ENCODE measurements at places on chromosomes 4 and X.

- DNase-seq = no peak
Observed at GRCh38 chrX:97639526-97639925, 755.8 kb downstream of the RPA4 start.

GRCh38 chr4:139054791-139055505, 39.4 kb downstream of the NOCT start:
- DNase-seq = no peak

DNA sequence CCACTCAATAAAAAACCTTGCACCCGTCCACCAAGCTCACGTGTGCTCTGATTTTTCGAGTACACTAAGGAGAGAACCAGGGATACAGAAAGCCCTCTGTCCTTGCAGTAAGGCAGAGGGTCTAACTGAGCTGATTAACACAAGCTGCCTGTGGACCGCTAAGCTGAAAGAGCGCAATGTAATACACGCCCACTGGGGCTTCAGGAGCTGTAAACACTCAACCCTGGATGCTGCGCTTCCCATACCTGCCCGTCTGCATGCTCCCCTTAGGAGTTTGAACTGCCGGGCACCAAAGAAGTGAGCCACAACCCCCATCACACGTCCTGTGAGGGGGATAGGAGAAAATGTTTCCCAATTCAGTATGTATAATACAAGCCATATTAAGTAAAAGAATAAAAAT, 664.8 kb downstream of the PCDH18 start:
- no peak for DNase-seq

DNA sequence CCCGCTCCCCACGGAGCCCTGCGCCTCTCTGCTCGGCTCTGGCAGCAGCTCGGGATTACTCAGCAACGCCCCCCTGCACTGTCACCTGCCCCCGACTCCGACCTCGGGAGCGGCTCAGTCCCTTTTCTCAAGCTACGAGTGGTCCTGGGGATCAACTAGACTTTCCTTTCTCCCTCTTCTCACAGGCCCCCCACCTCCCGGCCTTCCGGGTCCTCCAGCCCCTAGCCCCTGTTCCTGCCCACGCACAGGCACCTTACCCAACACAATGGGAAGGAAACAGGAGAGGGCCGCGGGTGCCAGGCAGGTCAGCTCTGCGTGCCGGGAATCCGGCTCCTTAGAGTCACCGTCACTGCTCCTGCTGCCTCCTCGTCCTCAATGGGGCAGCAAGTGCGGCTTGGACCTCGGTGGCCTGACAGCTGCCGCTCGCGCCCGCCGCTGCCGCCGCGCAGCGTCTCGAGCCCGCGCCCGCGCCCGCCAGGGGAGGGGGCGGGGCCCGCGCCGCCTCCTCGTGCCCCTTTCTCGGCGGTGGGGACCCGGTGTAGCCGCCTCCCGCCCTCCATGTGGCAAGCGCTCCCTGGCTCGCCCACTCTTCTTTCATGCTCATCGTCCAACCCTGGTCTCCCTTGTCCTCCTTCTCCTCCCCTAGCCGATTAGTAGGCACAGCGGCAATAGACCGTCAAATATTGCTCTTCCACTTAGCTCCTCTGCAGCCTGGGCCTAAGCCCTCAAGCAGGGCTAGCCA, at the start of gene RAB9B:
RAB9B (minus strand) TSS at position 455 of the 742 bp plus-strand sequence. CDS start 6,473 bp downstream, outside the sequence.
- DNase-seq = peak; percentile 60

GRCh38 chr4:145061318-145061920, 36.6 kb downstream of the ANAPC10 start:
- DNase-seq = peak; percentile 16

GRCh38 chr4:80876810-80877209, 153.7 kb upstream of the BMP3 start:
- DNase-seq = peak; percentile 25

DNA sequence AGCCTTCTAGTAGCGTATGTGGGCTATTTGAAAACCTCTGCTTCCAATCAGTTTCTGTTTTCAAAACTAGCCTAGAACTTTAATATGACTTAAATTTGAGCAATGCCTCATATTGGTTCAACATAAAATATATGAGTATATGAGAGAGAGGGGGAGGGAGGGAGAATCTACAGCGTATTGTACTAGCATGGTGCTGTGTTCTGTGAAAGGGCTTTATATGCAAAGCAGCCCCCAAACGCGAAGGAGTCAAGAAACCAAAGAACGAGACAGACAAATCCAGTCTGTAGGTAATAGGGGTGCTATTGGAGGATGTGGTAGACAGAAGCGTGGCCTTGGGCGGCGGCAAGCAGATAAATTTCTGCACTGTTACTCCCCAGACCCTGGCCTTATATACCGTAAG, 784 bp upstream of the ANXA5 start:
- peak; percentile 17 for DNase-seq

DNA sequence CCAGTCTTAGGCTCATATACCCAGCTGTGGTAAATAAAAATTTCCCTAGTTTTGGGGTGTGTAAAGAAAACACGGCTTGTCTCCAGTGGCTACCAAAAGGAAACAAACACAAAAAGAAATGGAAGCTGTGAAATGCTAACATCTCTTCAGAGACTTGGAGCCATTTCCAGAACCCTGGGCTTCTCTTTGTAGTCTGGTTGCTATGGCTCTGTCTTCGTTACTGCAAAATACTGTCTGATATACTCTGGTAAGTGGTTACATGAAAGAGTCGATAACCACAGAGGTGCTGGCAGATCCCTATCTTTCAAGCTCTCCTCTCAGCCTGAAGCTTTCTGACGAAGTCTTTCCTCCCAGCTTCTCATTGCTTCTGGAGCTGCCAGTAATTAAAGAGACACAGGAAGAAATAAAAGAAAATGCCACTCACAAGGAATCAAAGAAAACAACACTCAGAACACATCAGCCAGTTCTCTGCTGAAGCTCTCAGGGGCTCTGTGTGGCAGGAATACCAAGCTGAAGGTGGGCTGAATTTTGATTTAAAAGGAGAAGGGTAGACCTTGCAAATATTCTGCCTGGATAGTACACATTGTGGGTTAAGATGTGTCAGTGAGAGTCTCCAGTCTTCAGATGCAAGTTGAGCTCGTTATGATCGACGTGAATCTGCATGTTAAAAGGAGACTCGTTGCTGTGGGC, 107.6 kb upstream of the FAM9C start:
- no peak for DNase-seq

GRCh38 chrX:22987452-22987851, 12.3 kb upstream of the DDX53 start:
- no peak for DNase-seq

DNA sequence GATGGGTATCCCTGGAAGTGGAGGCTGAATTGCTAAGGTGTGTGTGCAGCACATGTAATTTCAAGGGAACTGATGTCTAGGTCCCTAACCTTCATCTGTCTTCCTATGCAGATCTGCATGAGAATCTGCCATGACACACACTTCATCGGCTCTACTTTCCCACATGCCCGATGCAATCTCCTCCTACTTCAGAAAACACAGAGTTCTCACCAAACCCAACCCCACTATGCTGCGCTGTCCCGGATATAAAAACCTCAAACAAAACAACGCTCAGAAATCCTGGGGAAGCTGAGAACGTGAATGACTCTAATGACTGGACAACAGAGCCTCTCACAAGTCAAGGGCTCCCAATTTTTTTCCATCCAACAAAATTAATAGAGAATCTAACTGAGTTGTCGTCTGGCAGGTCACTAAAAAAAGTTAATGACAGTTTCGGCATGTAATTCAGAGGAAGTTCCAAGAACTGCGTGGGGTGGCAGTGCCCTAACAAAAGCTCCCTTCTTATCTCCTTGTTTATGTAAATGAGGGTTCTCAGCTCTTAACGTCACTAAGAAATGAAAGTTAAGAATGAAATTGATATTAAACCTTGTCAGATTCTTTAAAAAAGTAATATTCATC, 39.0 kb downstream of the STX18 start:
- DNase-seq = no peak

DNA sequence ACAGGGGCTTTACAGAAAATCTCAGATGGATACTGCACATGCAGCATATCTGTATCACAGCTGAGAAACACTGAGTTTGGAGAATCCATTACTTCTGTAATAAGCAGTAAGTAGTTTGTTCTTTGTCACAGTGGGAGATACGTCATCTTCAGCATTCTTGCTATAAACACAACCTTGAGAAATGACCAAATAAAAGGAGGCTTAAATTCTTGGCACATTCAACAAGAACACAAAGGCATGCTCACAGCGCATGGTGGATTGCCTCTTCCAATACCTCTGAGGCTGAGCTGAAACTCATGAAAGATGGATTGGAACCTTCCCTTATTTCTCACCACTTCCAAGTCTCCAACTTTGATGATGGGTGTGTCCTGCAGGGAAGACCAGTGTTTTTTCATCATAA, 54.5 kb downstream of the ANXA5 start:
- DNase-seq = no peak

DNA sequence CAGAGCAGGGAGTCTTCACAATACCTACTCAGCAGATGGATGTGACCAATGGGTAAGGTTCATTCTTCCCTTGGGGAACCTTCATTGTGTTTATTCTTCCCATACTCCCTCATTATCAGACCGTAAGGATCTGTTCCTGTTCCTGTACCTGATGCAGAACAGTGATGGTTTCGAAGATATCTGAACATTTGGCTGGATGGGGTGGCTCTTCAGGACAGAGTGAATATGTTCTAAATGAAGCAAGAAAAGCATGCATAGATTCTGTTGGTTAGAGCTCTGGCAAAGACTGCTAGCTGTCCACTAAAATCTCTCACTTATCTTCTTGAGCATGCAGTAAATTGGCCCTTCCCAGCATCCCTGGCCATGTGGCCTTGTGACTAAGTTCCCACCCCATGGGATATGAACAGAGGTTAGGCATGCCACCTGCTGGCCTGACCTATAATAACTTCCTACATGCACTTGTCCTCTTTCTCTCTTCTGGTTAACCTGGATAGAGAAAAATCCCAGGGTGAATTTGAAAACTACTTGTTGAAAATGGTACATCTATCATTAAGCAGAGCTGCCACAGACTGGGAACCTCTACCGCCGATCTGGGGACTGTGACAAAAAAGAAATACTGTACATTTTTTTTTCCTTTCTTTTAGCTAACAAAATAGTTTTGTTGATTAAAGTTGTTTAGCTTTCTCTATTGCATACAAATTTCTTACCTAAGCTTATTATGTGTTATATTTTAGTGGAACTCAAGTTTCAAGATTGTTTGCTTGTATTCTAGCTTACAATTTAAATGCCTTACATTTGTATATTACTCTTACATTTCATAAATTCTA, 60.0 kb upstream of the BANK1 start:
- peak; percentile 38 for DNase-seq

- DNase-seq = no peak
Observed at GRCh38 chr4:186029571-186030398, 39.2 kb upstream of the TLR3 start.

DNA sequence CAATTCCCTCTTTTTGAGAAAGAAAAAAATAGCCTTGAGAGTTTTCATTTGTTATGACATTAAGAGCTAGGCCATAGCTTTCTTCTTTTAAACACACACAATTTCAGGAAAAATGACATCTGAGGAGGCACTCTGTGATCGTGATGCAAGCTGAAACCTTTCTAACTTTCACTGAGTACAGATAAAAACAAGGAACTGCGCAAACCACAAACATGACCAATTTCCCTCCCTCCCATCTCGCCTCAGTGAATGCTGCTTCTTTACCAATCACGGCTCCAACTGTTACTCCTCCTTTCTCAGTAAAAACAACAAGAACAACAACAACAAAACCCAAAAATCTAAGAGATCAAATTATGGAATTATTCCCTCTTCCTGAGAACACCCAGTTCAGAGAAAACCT, 626.8 kb downstream of the TLL1 start:
- DNase-seq = no peak

DNA sequence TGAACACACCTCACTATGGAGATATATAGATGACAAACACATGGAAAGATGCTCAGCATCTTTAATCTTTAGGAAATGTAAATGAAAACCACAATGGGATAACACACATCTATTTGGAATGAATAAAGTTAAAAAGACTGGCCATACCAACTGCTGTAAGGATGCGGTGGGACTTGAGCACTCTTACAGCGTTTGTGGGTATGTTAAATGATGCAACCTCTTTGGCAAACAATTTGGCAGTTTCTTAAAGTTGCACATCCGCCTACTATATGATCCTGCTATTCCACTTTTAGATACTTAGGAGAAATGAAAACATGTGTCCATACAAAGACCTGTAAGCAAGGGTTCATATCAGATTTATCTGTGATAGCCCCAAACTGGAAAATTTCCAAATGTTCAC, 50.7 kb downstream of the MRPL1 start:
- no peak for DNase-seq

DNA sequence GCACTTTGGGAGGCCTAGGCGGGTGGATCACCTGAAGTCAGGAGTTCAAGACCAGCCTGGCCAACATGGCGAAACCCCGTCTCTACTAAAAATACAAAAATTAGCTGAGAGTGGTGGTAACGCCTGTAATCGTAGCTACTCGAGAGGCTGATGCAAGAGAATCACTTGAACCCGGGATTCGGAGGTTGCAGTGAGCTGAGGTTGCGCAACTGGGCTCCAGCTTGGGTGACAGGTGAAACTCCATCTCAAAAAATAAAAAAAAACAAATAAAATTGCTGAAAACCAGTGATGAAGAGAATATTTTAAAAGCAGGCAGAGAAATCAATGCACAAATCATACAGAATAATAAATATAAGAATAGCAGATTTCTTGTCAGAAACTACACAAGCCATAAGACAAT, 129.3 kb downstream of the SLIT2 start:
- no peak for DNase-seq

DNA sequence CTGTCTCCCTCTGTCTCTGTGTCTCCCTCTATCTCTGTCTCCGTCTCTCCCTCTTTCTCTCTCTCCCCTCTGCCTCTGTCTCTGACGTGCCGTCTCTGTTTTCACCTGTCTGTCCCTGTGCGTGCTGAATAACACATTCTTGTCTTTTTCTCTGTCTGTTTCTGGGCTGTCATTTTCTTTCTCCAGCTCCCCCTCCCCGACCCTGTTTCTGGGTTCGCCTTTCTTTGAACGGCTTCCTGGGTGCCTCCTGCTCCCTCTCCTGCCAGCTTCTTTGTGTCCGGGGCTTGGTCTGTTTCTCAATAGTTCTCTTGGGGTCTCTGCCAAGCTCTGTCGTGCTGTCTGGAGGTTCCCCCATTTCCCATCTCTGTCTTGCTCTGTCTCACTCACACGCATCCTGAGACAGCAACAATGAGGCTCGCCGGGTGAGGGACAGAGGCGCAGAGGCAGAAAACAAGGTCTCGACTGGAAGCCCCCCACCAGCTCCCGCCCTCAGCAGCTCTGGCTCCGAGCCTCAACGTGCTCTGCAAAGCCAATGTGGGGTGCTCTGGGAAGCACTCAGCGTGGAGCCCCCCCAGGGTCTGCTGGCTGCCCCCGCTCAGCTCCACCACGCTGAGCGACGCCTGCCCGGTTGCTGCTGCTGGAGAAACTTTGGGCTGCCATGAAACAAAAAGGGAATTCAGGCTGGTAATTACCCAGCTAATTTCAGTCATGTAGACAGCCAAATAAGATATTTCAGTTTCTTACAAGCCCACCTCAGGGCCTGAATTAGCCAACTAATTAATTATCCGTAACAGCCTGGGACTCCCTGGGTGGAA, 3.4 kb downstream of the CPLX1 start:
- no peak for DNase-seq

DNA sequence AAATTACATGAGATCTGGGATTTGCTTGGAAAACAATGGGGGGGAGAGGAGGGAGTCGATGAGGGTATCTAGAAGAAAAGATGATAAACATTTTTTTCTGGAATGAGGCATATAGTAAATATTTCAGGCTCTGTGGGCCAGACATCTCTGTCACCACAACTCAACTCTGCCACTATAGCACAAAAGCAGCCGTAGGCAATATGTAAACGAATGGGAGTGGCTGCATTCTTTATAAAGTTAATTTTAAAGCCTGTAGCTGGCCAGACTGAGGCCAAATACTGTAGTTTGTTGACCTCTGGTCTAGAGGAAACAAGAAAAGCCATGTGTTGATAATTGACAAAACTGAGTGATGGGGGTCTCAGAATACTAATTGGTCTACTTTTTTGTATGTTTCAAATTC, 14.1 kb upstream of the TCEANC start:
- DNase-seq = no peak
